ENCODE measurements at places on chromosomes 7 and 10. TPM values are rescaled to one million over a fixed set of nuclear protein-coding genes. Genes with fewer than 3 reads are reported as not detected.

- H3K4me3 ChIP-seq: no peak overlapping the region
- no peaks in the 10 kb centered on the region for H3K36me3 ChIP-seq
- H3K4me1 ChIP-seq: no peaks in the 10 kb centered on the region
- no peak overlapping the region for H3K27ac ChIP-seq
- DNase-seq: no peak
These were observed 896.0 kb downstream of the LRMDA start for GRCh38 chr10:76327441-76327840.

DNA sequence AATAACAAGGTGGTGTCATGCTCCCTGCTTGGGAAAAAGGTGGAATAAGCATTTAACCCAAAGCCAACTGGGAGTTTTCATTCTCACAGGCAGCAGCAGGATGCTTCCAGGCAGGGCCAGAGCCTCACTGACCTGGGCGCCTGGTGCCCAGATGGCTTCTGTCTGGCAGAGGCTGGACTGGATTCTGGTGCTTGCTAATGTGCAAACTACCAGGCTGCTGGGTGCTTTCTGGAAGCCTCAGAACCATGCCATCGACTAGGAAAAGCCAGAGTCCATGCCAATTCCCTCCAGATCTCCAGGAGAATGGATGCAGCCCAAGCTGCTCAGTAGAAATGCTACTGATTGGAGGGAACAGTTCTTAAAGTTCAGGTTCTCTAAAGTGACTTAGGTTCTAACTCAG, 36.2 kb downstream of the VIPR2 start:
- no peak overlapping the region for H3K27ac ChIP-seq
- no peak for DNase-seq
- H3K4me3 ChIP-seq: no peak overlapping the region

GRCh38 chr7:146683439-146683838, 566.8 kb downstream of the CNTNAP2 start:
- H3K27ac ChIP-seq: no peak overlapping the region
- no peaks in the 10 kb centered on the region for H3K36me3 ChIP-seq
- H3K4me1 ChIP-seq: no peaks in the 10 kb centered on the region
- DNase-seq: no peak
- no peak overlapping the region for H3K4me3 ChIP-seq
- H3K27me3 ChIP-seq: no peaks in the 10 kb centered on the region

DNA sequence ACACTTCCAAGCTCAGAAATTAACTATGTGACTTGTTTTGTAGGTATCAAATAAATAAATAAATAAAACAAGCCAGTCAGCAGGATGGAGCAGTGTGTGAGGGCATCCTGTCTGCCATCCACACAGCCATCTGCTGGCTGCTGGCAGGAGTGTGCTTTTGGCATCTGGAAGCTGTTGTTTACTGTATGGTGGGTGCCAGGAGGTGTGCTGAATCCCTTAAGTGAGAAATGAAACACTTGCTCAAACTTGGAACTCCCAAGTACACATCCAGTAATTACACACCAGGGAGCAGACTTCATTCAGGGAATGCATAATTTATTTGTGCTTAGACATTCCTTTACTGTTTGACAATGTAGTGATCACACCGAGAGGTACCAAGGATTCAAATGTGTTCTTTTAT, 16.9 kb upstream of the TAX1BP1 start:
- H3K27me3 ChIP-seq: no peaks in the 10 kb centered on the region
- H3K4me3 ChIP-seq: no peak overlapping the region
- no peak for DNase-seq

DNA sequence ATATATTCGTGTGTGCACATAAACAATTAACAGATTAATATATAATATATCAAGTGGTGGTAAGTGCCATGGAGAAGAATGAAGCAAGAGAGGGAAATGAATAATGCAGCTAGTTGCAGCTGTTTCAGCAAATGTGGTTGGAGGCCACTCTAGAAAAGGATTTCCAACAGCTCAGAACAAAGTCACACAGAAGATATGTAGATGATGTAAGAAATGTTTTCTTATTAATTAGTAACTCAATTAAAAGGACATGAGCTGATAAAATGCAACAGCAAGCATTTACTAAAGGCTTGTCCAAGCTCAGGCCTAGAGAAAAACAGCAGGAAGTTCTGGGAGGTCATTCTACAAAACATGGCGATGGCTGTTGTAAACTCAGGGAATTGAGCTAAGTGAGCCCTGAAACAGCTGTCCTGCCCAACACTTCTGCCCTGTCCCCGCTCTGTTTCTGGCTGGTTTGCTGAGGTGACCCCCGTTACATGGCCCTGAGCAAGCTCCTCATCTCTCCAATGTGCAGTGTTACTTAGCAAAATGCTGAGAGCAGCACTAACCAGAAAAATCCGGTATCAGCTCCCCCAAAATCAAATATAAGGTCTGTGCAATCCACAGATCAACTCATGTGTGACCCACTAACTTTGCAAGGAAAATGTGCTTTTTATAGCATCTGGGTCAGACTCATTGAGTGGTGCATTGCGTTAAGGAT, 23.4 kb upstream of the C10orf67 start:
- no peaks in the 10 kb centered on the region for H3K36me3 ChIP-seq
- H3K27ac ChIP-seq: no peak overlapping the region
- no peak for DNase-seq
- H3K27me3 ChIP-seq: no peaks in the 10 kb centered on the region
- H3K4me3 ChIP-seq: no peak overlapping the region
- no peaks in the 10 kb centered on the region for H3K4me1 ChIP-seq

DNA sequence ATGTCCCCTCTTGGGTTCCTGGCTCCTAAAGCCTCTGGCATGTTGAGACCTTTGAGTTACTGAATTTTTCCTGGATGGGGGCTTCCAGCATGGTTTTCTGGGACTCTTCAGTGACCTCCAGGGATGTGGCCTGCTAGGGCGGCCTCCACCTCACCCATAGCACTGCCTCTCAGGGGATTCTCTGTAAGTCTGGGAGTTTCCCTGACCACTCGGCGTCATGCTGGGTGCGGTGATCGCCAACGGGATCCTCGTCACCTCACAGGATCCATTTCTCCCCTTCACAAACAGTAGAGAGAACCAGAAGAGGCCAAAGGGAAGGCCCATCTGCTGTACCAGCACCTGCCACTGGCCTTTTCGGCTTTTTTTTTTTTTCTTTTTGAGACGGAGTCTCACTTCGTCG, 84.3 kb downstream of the NPTX2 start:
- H3K4me1 ChIP-seq: no peaks in the 10 kb centered on the region
- no peaks in the 10 kb centered on the region for H3K36me3 ChIP-seq
- H3K4me3 ChIP-seq: no peak overlapping the region
- no peak overlapping the region for H3K27ac ChIP-seq

GRCh38 chr10:93368210-93368609, 113.9 kb downstream of the MYOF start:
- H3K27me3 ChIP-seq: no peaks in the 10 kb centered on the region
- no peak overlapping the region for H3K4me3 ChIP-seq
- no peaks in the 10 kb centered on the region for H3K4me1 ChIP-seq

DNA sequence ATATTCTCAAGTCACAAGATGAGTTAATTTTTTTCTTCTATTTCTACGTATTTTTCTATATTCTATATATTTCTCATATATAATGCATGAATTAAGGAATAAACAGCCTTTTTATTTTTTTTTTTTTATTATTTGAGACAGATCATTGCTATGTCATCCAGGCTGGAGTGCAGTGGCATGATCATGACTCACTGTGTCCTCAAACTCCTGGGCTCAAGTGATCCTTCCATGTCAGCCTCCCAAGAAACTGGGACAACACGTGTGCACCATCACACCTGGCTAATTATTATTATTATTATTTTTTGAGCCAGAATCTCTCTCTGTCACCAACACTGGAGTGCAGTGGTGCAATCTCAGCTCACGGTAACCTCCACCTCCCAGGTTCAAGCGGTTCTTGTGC, 1.5 kb downstream of the CLDN12 start:
- no peak overlapping the region for H3K27ac ChIP-seq
- no peaks in the 10 kb centered on the region for H3K27me3 ChIP-seq
- no peak for DNase-seq
- no peak overlapping the region for H3K4me3 ChIP-seq
- H3K36me3 ChIP-seq: peaks cover 10% of the 10 kb centered on the region

- H3K27ac ChIP-seq: no peak overlapping the region
- no peaks in the 10 kb centered on the region for H3K36me3 ChIP-seq
These were observed 79.5 kb downstream of the CUX1 start for GRCh38 chr7:101896941-101897340.

DNA sequence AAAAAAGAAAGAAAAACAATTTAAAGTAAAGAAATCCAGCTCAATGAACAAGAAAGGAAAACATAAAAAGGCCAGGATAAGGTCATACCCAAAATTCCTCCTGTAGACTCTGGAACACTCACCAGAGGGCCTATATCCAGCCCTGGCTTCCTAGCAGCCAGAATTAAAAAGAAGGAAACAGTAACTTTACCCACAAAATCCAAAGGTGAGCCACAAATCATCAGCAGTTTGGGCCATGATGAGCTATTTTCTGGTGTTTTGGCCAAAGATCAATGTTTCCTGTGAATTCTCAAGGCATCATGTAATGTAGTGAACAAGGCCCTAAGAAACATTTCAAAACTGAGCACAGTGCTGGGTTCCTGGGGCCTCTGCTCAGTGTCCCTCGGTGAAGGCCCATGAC, 87.8 kb downstream of the LARP4B start:
- H3K27ac ChIP-seq: no peak overlapping the region
- H3K27me3 ChIP-seq: no peaks in the 10 kb centered on the region
- peaks cover 34% of the 10 kb centered on the region for H3K36me3 ChIP-seq
- H3K4me3 ChIP-seq: no peak overlapping the region
- DNase-seq: no peak
- H3K4me1 ChIP-seq: no peaks in the 10 kb centered on the region

The SMIM30 gene
- total RNA-seq: 35.8 TPM

The HKDC1 gene
- total RNA-seq: 11.1 TPM

The PCLO gene
- 6.1 TPM for total RNA-seq

The TMEM184A gene
- 1.8 TPM for total RNA-seq

The SEC31B gene
- 9.0 TPM for total RNA-seq

The CYP2C9 gene
- 0.80 TPM for total RNA-seq

The NME8 gene
- total RNA-seq: 0.77 TPM

Data from lung (tissue), 17 donors.